Activated naive CD4-positive, alpha-beta T cell treated with anti-CD3 and anti-CD28 coated beads for 36 hours (primary cell): ENCODE measurements at places on chromosomes 3 and 15. TPM values are rescaled to one million over a fixed set of nuclear protein-coding genes. Genes with fewer than 3 reads are reported as not detected.

Gene HIGD2B
- total RNA-seq = 0.27 TPM

Gene OIP5
- 10.7 TPM for total RNA-seq

Gene GOLGA8G
- not detected for total RNA-seq

Gene PLS1
- total RNA-seq = 5.3 TPM

Gene IL17RE
- 0.25 TPM for total RNA-seq

Gene TNFSF10
- total RNA-seq = 31.8 TPM

Gene SOX2
- not detected for total RNA-seq

Gene RASL12
- not detected for total RNA-seq
